ENCODE measurements at places on chromosomes 4 and X. TPM values are rescaled to one million over a fixed set of nuclear protein-coding genes. Genes with fewer than 3 reads are reported as not detected.

The PRR32 gene
- not detected for total RNA-seq

The UBQLN2 gene
- 25.7 TPM for total RNA-seq

The SHOX gene
- not detected for total RNA-seq

The MPP1 gene
- 36.7 TPM for total RNA-seq

The NUDT9 gene
- total RNA-seq: 25.2 TPM

The PPP2R2C gene
- total RNA-seq: 0.49 TPM

The CORIN gene
- 0.14 TPM for total RNA-seq

DNA sequence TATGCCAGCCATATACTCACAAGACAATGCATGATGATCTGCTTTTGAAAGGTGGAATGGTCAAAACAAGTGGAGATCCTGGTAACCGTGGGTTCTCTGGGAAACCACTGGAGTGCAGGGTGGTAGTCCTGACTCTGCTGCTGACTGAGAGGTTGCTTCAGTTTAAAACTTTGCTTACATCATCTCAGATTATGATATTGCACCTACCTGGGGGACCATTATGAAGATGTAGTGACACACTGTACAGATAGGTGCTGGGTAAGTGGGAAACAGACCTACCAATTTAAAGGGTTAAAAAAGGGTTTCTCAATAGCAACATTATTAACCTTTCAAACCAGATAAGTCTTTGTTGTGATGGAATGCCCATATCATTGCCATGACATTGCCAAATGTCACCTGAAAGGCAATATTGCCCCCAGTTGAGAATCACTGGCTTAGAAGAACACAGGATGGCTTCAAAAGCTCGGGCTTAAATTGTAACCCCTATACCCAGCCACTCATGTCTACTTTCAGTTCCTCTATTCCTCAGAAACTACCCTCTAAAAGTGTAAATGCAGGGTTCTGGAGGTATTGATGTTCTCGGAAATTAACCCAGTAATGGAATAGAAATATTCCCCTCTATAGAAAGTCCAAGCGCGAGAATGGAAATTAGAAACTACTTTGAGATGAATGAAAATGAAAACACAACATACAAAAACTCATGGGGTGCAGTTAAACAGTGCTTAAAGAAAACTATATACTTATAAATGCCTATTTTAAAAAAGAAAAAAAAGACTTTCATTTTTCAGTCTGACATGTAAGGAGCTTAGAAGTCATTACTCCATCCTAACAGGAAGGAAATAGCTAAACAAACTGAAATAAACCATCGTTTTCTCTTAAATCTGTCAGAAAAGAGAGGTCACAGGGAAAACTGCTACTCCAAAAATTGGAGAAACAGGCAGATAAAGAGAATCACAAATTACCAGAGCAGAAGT, 65.8 kb downstream of the ARHGEF6 start:
- no peak for DNase-seq

DNA sequence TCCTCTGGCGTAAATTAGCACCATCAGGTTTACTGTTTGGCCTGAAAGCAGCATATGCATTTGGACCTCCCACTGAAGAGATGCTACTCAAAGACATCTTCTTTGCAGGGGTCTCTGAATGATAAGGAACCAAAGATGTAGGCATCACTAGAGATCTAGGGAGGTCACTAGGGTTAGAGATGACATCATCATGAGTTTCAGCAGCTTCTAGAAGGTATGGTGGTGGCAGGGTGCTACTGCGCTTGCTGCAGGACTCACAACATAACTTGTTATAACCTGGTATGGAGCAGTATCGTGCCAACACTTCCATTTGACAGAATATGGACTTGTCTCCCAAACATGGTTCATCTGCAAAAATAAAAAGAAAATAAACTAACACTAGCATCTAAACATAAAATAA, 251.6 kb downstream of the NPFFR2 start:
- no peak for DNase-seq

GRCh38 chr4:152106781-152107321, 346.0 kb upstream of the GATB start:
- DNase-seq: no peak

DNA sequence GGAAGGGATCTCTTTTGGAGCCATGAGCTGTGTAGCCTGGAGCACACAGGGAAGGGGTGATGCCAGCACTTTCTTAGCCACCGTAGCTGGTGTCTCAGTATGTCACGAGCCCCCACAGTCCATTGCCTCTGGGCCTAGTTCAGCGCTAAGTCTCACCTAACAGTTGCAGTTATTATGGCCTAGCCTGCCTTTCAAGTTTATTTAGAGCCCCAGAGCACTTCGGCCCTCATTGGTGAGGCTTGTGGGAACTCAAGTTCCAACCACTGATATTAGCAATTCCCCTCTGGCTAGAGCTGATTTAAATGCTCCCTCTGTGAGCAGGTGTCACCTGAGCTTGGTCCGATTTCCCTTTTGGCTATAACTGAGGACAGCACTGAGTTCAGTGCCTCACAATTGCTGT, 388.4 kb upstream of the MAOA start:
- DNase-seq: no peak

- DNase-seq: no peak
These were observed 237.5 kb downstream of the SHOX start for GRCh38 chrX:867966-868647.

- DNase-seq: no peak
These were observed 6.6 kb downstream of the FBXL5 start for GRCh38 chr4:15648600-15648999.

DNA sequence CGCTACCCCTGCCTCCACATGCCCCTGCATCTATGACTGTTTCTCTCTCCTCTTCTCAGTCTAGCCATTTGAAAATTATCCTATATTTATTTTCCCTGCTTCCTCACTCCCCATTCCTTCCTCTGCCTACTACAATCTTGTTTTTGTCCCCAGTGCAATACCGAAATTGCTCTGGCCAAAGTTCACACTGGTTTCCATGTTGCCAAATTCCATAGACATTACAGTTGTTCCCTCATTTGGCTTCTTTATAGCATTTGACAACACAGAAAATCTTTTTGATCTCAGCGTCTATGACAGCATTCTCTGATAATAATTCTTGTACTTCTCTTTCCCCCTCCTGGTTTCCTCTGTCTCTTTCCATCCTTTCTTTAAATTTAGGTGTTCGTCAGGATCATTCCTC, 99.4 kb downstream of the GPR82 start:
- no peak for DNase-seq

GRCh38 chrX:149198980-149199732, 305.9 kb downstream of the IDS start:
- no peak for DNase-seq

GRCh38 chr4:44740201-44740600, 13.8 kb upstream of the GNPDA2 start:
- no peak for DNase-seq

- DNase-seq: peak; percentile 15
These were observed 19.5 kb upstream of the NOCT start for GRCh38 chr4:138996090-138996489.

- no peak for DNase-seq
These were observed 32.8 kb downstream of the FAM149A start for GRCh38 chr4:186137196-186137794.

- no peak for DNase-seq
These were observed 12.4 kb downstream of the ZFP92 start for GRCh38 chrX:153423652-153424051.

DNA sequence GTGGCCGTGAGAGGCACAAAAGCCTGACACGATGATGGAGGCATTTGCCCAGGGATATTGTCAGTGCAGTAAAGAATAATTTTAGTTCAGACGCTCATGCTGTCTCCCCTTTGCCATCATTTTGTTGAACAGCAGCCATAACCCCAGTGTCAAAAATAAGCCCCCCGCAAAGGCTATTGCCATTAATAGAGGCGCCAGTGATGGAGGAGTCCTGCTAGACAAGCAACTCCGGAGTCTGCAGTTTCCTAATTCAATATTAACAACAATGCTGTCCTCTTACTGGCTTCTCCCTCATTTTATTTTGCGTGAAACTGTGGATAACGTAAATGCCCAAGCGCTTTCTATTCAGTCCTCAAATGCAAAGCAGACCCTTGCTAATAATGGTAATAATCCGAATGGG, 603 bp upstream of the SMS start:
- no peak for DNase-seq

DNA sequence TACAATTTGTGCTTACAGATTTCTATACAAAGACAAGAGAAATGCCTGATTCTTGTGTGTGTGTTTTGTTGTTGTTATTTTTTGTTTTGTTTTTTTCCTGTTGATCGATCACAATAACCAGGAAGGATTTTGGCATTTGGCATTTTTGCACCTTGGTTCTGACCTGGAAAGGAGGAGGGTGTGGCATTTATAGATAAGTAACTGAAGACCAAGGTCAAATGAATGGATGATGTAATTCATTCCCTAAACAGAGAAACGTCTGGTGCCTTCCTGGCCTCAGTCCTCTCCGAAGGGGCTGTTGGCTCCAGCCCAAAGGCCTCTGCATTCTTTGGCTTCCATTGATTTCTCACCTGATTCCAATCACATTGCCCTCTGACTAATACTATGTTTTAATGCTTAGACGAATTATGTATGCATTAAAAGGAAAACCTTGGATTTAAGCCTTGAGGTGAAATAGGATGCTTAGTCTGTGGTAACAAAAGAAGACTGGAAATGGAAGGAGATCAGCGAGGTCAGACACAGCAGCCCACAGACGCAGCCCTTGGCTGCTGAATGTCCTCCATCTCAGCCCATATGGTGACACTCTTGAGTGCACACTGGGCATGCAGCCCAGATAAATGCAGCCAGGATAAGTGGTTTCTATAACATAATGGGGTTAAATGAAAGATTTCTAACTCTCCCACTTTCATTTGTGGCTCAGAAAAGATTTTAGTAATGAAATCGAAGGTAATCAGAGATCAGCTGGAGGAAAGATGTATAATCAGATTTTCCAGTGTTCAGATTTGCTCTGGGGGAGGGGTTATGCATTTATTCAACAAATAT, 60.5 kb upstream of the TRIM2 start:
- DNase-seq: no peak
